GM10248 (cell line): ENCODE measurements at places on chromosomes 4 and X.

GRCh38 chrX:130262231-130262630, 6.5 kb downstream of the ZNF280C start:
- no peak for DNase-seq

- no peak for DNase-seq
Measured at GRCh38 chrX:12315526-12315925, 177.3 kb downstream of the FRMPD4 start.

GRCh38 chr4:2936773-2937145, 26.4 kb downstream of the NOP14 start:
- DNase-seq: peak; percentile 59

GRCh38 chr4:185576962-185577950, 41.9 kb upstream of the PDLIM3 start:
- DNase-seq: no peak
